ENCODE measurements at places on chromosomes 6 and 20.

DNA sequence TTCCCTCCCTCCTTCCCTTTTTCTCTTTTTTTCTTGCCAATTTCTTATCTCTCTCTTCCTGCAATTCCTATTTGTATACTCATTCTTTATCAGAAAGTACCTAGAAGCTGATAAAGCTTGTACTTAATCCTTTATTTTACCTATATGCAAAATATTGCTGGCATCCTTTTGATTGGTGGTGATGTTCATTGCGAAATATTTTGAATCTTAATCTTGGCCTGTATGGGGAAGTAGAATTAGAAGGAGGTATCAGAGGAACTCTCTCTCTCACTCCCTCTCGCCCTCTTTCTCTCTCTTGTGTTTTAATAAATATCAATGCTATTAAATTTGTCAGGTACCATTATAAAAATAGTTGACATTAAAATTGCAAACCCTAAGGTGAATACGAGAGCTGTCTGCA, 52.8 kb downstream of the UST start:
- no peak for DNase-seq

DNA sequence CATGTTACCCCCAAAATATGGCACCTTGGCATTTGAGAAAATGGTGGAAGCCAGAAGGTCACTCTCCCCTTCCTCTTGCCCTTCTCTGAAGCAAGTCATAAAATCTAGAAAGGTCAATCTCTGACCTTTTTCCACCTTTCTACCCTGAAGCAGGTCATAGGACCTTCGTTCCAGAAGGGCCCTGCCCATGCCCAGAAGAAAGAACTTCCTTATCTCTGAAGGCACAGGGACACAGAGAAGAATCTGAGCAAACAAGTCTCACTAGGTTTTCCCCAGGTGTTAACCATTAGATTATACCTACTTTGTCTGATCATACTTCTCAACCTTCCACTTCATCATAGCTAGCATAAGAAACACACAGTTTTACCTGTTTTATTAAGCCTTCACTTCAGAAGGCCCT, 42.5 kb downstream of the SMPDL3A start:
- no peak for DNase-seq

DNA sequence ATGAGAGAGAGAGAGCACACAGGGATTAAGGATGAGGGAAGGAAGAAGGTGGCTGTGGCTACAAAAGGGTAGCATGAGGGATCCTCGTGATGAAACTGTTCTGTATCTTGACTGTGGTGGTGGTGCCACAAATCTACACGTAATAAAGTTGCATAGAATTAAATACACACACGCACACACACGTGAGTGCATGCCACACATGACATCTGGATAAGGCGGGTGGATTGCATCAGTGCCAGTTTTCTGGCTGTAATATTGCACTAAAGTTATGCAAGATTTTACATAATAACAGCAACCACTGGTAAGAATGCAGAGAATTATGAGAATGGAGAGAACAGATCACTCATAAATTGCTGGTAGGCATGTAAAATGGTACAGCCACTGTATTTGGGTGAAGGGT, 16.9 kb upstream of the STK35 start:
- no peak for DNase-seq

DNA sequence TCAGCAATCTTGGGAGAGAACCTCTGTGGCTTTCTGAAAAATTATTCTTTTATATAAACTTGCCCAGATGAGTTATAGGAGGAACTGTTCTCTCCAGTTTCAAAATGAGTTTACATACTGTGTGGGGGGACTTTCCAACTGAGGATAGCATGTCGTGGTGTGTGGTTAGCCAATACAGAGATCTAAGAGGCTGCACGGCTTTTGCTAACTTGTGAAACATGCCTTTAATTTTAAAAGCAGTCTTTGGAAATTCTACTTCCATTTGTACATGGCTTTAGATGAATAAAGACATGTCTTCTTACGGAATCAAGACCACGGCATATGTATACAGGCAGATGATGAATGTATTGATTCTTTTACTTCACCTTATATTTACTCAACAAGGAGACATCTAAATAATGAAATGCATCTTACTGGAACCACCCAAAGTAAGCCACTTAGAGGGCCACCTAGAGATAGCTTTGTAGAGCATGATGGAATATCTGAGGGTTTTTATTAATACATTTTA, 39.8 kb downstream of the HIVEP1 start:
- DNase-seq, result no peak

- DNase-seq, result no peak
Observed at GRCh38 chr6:1062786-1063545, 248.9 kb upstream of the FOXQ1 start.

- no peak for DNase-seq
Observed at GRCh38 chr6:93468291-93468690, 48.9 kb upstream of the EPHA7 start.

DNA sequence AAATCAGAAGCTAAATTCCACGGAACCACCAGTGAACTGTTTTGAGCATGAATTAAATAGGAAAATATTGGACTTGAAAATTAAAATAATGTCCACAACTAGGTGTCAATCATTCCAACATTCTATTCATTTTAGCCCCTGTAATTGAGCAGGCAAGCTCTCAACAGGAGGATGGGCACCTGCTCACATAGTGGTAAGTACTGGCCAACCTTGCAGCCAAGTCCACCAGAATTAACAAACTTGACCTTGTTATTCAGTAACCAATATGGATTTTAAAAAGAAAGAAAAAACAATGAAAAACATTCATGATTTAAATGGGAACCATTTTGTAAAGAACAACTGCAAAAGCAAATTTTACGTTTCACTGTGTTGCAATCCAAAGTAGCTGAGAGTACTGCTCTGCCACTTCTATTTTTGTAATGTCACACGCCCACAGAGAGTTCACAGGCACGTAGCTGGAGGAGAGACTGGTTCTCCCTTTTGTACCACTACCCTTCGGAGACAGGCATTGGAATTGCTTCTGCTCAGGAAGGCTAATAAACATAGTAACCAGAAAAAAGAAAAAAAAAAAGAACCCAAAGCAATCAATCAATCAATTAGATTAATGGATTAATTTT, 75.2 kb upstream of the F13A1 start:
- DNase-seq, result no peak

- DNase-seq, result no peak
Observed at GRCh38 chr6:147022041-147022440, 182.2 kb upstream of the STXBP5 start.

DNA sequence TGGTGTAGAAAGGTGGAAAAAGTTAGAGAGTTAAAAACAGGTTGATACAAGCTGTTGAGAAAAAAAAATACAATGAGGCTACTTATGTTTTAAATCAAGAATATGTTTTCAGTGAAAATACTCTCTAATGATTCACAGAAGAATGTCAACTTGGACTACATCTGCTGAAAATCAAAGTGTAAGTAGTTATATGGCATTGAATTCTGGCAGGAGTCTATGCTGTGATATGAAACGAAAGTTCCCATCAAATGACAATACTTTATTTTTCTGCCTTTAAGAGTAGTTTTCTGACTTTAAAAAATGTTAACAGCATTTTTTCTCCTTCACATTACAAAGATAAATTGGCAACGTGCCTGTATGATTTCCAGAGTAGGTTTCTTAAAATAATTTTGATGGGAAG, 158.3 kb downstream of the EYA4 start:
- no peak for DNase-seq

- no peak for DNase-seq
Observed at GRCh38 chr20:40489886-40490285, 199.2 kb downstream of the MAFB start.

DNA sequence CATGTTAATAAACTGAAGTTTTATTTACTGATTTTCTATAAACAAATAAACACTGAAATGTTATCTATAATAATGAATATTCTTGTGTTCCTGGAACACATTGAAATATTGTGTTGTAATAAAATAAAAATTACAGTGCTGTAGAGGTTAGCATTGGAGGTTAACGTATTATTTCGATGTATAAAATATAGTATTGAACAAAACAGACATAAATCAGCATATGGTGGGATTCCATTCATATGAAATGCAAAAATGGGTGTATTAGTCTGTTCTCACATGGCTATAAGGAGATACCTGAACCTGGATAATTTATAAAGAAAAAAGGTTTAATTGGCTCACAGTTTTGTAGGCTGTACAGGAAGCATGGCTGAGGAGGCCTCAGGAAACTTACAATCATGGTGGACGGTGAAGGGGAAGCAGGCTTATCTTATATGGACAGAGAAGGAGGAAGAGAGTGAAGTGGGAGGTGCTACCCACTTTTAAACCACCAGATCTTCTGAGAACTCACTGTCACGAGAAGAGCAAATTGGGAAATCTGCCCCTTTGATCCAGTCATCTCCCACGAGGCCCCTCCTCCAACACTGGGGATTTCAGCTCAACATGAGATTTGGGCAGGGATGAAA, 24.6 kb upstream of the BMP6 start:
- no peak for DNase-seq

- DNase-seq, result no peak
Observed at GRCh38 chr6:128005009-128005408, 104.2 kb upstream of the THEMIS start.

GRCh38 chr6:134413241-134413643, 95.3 kb upstream of the SGK1 start:
- DNase-seq, result no peak

- DNase-seq, result no peak
Observed at GRCh38 chr6:126039284-126039683, 52.9 kb downstream of the TRMT11 start.

DNA sequence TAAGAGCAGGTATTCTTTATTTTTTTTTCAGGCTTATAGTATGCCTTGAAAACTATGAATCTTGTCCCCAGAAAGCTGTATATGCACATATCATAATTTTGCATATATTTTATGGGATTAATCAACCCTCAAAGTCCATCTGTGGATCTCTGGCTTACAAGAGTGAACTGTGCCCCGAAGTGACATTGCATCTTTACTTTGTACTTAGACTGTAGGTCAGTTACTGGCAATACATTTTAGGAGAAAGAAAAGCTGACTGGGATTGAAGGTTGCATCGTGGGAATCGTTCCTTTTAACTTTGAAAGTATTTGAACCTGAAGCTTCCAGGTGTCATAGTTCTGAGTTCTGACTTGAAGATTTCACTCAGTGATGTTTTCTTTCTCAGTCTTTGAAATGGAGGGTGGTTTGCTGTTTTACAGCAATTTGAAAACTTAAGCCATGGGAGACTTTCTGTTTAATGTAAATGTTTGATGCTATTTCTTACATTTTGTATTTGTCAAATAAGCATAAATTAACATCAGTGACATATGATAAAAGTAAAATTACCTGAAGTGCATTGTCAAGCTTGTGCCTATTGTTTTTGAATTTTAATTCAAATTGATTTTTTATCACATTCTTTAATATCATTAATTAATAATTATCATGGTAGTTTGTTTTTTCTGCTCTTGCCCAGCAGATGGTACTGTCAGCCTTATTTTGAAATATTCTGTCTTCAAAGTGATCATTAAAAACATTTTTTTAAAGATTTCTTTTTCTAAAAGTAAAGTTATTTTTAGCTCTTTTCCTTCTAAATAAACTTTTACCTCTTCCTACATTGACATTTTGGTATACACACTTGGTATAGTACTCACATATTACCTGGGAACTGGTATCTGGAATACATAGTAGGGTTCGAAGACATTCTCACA, 29.0 kb downstream of the L3MBTL3 start:
- no peak for DNase-seq

DNA sequence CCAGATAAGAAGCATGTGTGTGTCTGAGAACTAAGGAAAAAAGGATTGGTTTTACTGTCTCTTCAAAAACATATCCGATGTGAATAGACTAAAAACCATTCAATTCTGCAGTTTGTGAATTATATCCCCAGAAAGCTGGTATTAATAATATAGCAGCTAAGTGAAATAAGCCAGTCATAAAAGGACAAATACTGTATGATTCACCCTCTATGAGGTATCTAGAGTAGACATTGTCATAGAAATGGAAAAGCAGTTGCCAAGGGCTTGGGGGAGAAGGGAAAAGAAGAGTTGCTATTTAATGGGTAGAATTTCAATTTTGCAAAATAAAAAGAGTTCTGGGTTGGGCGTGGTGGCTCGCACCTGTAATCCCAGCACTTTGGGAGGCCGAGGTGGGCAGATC, 137.5 kb downstream of the ATXN1 start:
- no peak for DNase-seq

DNA sequence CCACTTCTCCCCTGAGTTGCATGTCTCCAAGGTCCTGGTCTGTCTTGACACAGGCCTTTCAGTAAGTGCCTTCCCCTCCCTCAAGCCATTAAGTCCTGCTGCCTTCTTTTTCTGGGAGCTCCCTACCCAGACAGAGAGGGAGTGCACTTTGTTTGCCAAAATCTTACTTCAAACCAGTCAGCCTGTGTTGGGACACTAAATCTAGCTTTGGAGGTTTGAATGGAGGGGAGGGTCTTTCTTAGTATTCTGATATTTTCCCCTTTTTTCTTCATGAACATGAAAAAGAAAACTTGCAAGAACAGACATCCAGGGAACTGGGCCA, 170.7 kb upstream of the PMEPA1 start:
- peak; percentile 8 for DNase-seq

GRCh38 chr6:140912686-140913085, 1220.0 kb upstream of the GJE1 start:
- DNase-seq, result no peak

DNA sequence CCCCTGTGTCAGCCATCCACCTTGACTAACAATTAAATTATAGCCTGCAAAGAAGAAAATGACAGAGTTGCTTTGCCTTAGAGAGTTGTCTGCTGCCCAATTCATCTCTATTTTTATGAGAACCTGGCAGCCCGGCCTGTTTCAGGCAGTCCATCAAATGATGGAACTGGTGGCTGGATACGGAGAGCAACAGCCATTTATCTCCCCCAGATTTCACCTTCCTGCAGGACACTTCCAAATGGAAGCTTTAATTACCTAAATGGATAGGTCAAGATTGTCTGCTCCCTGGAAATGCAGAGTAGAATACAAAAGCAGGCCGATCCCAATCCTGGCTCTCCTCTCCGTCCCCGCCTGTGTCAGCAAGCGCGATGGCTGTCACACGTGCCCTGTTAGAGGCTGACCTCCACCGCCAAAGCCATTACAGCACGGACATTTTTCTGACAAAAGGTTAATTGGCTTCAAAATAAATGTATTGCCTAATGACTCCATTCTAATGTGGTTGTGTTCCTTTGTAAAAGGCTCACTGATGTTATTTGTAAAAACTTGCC, 86.7 kb downstream of the PACRG start:
- no peak for DNase-seq

GRCh38 chr6:49546331-49546730, 4.1 kb upstream of the C6orf141 start:
- no peak for DNase-seq

- DNase-seq, result no peak
Observed at GRCh38 chr6:144315226-144315980, 30.3 kb downstream of the UTRN start.

DNA sequence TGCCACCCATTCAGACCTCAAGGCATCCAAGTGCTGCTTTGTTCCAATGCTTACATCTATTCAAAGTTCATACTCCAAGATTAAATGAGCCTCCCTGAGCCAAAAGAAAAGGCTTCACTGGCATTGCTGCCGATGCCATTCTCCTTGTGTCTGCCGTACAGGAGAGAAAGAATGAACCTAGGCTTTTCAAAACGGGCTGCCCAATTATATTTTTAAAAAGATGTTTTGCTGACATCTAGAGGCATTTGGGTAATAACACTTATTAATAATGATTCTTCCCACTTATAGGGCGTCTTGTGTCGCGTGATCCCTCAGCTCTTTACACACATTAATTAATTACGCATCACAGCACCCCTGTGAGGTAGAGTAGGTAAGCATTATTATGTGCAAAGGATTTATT, 545.6 kb downstream of the PKHD1 start:
- DNase-seq, result no peak

- no peak for DNase-seq
Observed at GRCh38 chr6:169000022-169000421, 253.6 kb downstream of the THBS2 start.

All from breast epithelium (tissue), 4 donors.